Stimulated activated CD4-positive, alpha-beta T cell treated with anti-CD3 and anti-CD28 coated beads, Interleukin-1b, Interleukin-23, amount 100 ng/mL, for 48 hours (primary cell): ENCODE measurements at places on chromosomes 4 and X.

- no peak for DNase-seq
These were observed 62.5 kb upstream of the MCUB start for GRCh38 chr4:109497511-109497910.

- no peak for DNase-seq
These were observed 172.7 kb upstream of the GIMD1 start for GRCh38 chr4:106541253-106541652.

GRCh38 chr4:140049024-140049848 is 104.7 kb downstream of the MAML3 start:
- peak; percentile 42 for DNase-seq

- peak; percentile 18 for DNase-seq
These were observed 8.1 kb downstream of the MBNL3 start for GRCh38 chrX:132480581-132481203.

- DNase-seq: no peak
These were observed 285.7 kb upstream of the TRAM1L1 start for GRCh38 chr4:117370944-117371668.

GRCh38 chrX:133412246-133412645 is 3.0 kb downstream of the GPC4 start:
- no peak for DNase-seq

DNA sequence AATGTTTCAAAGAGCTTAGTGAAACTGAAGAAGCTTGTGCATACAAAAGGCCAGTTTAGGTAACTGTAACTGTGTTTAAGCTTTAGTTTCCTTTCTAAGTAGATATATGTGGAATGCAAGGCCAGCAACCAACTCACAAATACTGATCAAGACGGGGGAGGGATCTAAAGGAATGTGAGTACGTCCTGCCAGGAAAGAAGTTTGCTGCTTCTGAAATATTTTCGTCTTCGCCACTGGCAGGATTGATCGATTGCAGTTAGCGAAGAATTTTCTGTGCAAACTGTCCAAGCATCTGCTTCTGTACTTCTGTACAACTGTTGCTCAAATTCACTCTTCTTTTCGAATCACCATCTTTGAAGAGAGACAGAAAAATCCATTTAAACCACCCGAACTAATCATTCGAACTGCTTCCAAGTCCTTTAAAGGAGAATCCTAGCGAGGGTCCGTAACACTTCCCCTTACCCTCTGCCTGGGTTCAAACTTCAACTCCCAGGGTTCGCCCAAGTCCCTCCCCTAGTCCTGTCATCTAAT is 373 bp upstream of the INTS6L start:
- DNase-seq: no peak
